ENCODE measurements at places on chromosomes 5 and 9.
A peak's percentile ranks its signal among the peaks of the same experiment; 100 is the strongest.

- no peak for DNase-seq
Measured at GRCh38 chr5:102139029-102139428, 157.1 kb downstream of the SLCO4C1 start.

GRCh38 chr9:134406366-134407120 lies 80.3 kb downstream of the RXRA start:
- no peak for DNase-seq

DNA sequence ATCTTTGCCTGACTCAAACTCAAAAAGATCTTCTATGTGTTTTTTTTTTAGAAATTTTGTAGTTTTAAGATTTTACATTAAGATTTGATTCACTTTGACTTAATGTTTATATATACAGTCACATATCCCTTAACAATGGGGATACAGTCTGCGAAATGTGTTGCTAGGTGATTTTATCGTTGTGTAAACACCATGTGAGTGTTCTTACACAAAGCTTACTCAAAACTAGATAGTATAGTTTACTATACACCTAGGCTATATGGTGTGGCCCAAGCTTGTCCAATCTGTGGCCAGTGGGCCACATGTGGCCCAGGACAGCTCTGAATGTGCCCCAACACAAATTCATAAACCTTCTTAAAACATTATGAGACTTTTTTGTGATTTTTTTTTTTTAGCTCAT lies 131.9 kb downstream of the CWC27 start:
- DNase-seq = no peak

DNA sequence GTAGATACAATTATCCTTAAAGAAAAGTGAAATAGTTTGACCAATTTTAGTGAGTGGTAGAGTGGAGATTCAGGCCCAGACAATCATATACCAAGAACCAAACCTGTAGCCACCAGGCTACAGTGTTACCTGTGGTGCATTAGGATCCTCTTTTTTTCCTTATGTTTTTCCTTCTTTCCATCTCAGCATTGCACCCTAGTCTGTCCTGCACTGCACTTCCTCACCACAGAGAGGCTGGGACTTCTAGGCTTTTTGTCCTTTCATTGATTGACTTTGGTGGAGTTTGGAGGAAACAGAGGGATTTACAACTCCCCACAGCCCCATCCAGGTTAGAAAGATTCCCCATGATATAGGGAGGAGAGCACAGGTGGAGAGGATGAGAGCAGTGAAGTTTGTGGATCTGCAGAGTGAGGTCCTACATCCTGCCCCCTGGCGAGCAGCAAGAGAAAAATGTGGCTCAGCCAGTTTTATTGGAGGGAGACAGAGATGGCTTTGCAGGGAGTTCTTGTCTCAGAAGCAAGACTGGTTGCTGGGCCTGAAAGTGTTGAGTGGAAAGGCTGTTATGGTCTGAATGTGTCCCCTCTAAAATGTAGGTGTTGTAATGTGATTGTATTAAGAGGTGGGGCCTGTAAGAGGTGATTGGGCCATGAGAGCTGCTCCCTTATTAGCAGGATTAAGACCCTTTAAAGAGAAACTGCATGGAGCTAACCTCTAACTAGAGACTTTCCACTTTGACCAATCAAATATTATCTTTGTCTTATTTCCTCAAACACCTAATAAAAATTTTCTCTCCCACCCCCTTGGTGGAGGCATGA lies 36.2 kb downstream of the KIF4B start:
- no peak for DNase-seq

GRCh38 chr5:135211083-135211790 lies 177.2 kb upstream of the PITX1 start:
- DNase-seq = no peak

- DNase-seq = no peak
Measured at GRCh38 chr5:89399548-89399947, 516.6 kb upstream of the MEF2C start.

GRCh38 chr9:124449381-124450151 lies 685 bp upstream of the ADGRD2 start:
- no peak for DNase-seq

DNA sequence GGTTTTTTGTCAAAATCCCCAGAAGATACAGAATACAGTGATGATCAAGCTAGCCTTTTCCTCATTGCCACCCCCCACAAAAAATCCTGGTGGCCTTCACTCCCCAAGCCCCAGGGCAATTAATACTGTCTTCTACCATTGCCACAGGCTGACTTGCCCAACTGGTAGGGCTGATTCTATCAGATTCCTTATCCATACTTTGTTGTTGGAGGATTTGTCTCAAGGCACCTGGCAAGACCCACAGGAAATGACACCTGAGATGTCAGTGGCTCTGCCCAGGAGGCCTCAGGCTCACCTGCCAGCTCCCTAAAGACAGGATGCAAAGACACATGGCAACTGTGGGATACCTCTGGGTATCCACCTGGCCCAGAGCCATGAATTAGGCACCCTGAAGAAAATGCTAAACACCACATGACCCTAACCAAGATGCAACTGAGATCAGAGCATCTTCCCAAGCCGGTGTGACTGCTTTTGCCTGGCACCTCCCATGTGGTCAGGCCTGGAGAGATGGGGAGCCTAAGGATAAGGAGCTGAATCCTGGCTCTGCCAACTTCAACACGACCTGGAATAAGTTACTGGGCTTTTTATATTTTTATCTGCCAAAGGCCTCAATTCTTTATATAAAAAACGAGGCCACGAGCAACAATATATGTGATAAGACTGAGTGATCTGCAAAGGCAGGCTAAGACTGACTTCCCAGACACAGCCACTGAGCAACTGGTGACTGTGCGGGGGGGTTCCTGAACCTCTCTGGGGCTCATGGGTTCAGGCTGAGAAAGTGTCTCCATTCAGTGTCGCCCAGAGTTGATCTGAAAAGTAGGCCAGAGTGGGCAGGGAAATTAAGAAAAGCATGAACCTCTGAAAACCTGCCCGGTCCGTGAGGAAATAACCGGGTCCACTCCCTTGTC lies 944 bp downstream of the ATOX1 start:
- no peak for DNase-seq

DNA sequence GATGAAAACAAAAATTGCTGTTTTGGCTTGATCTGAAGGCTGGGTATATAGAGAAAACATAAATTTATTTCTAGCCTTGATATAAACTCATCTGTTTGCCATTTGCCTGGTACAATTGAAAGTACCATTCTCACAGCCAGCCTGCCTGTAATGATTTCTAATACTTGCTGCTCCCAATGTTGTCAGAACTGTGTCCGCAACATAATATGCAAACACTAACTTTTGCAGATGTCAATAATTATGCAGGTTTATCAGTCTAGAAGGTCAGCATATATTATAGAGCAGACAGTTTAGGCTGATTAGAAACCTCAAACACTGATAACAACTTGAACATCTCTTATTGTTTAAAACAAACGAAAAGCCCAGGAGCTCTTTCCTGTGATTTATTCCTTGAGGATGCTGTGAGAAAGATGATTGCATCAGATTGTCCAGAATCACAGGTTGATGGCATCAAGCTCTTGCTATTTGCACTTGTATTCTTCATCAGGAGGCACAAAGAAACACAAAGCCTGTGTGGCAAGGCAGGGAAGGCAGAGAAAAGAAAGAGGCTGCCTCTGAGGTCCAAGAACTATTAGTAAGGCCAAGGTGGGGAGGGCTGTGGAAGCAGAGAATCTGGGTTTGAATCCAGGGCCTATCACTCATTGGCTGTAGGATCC lies 21.4 kb upstream of the HMHB1 start:
- DNase-seq = no peak

DNA sequence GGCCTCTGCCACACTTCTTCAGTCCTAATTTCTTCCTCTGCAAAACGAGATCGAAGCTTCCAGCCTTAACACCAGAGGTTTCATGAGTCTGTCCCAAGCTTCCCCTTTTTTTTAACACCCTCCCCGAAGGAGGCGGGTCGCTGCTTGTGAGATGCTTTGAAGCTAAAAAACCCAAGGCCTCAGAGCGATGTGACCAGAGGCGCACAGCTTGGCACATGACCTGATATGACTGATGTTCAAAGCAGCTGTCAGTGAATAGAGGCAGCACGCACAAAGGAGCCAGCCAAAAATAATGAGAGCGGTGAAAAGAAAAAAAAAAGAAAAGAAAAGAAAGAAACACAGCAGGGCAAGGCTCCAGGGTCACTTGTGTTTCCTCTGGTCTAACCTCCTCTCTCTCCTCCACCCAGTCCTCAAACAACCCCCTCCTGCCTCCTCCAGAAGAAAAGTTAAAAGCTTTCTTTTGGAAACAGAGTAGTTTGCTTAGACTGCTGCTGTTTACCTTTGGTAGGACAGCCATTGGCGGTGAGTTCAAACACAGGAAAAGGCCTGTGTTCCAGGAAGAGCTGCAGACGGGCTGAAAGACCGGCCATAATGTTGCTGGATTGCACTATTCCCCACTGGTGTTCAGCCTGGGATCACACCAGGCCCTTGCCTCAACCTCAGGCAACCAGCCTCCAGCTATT lies 10.9 kb upstream of the ZNF366 start:
- DNase-seq = no peak

GRCh38 chr9:32395510-32396216 lies 11.2 kb downstream of the ACO1 start:
- peak; percentile 83 for DNase-seq

GRCh38 chr5:159990506-159990905 lies 18.4 kb upstream of the TTC1 start:
- DNase-seq = no peak

- peak; percentile 63 for DNase-seq
Measured at GRCh38 chr5:175517824-175518450, 39.6 kb downstream of the SFXN1 start.

DNA sequence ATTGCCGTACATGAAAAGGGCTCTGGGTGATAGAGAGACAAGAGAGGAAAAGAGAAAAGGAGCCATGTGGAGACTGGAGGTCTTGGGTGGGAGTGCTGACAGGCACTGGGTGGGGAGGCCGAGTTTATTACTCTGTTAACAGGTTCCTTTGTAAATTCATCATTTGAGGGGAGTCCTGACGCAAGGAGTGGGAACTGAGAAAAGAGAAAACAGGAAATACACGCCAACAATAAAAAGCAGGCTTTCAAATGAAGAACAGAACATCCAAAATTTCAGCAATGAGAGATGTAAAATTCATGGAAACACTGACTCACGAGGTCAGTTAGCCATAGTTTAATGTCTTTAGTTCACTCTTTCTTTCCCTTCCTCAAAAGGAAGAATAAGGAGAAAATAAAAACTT lies 342.8 kb downstream of the TMEM167A start:
- DNase-seq = no peak

GRCh38 chr5:153896701-153897100 lies 142.0 kb downstream of the FAM114A2 start:
- DNase-seq = peak; percentile 50

- no peak for DNase-seq
Measured at GRCh38 chr5:16737209-16737608, 120.4 kb upstream of the RETREG1 start.

DNA sequence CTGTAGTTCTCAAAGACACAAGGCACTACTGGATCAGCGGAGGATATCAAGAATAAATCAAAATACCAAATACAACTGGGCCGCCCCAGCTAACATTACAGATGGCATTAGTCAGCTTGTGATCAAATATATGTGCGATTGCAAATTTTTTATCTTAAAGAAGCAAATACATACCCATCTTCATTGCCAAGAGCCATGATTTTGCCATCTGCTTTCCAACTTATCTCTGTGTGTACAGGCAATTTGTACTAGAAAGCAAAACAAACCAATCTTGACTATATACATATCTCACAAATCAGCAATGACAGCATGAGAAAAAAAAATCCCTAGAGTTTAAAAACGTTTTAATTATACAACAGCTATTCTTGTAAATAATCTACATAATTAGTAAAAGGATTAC lies 20.3 kb downstream of the GEMIN5 start:
- DNase-seq = no peak

DNA sequence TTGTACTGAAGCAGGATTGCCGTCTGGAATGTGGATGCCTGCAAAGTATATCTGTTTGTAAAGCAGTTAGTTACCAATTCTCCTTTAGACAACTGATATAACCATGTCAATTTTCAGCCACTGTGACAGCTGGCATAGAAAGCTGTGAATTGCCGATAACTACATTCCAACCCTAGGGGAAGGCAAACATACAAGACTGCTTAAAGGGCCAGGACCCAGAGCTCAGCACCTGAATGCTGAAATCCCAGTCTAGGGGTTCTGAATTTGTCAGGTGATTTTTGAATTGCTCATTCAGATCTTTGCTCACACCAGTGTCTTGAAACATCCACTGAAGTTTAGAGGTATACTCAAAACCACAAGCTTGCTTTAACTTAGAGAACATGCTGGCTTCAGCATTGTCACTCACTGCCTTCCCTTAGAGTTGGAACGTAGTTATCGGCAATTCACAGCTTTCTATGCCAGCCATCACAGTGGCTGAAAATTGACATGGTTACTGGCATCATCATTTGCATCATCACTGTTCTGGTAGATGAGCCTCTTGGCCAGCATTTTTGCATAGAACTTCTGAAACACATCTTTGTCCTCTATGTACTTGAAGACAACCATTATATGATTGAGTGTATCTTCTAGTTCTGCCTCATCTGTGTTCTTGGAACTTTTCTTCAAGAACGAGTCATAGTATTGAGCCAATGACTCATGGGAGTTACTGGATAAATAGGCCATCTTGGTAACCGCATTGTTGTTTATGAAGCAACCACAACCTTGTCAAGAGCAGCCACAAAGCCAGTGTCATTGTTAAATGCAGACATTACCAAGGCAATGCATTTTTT lies 82.1 kb downstream of the CCDC192 start:
- peak; percentile 84 for DNase-seq

DNA sequence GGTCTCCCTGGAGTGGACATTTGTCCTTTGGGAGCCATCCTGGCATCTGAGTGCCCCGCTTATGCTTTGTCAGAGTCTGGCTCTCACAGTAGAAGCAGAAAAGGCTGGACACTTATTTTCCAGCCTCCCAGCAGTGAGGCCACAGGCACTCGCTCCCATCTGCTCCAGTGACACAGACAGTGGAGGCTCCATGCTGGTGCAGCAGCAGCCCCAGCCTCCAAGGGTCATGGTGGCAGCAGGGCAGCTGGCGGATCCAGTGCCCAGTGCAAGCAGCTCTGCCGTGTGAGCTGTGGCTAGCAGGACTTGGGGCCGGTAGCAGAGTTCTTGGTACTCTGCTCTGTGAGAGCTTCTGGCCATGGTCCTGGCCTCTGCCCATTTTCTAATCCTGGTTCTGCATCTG lies 157.3 kb upstream of the ALDH1B1 start:
- no peak for DNase-seq

DNA sequence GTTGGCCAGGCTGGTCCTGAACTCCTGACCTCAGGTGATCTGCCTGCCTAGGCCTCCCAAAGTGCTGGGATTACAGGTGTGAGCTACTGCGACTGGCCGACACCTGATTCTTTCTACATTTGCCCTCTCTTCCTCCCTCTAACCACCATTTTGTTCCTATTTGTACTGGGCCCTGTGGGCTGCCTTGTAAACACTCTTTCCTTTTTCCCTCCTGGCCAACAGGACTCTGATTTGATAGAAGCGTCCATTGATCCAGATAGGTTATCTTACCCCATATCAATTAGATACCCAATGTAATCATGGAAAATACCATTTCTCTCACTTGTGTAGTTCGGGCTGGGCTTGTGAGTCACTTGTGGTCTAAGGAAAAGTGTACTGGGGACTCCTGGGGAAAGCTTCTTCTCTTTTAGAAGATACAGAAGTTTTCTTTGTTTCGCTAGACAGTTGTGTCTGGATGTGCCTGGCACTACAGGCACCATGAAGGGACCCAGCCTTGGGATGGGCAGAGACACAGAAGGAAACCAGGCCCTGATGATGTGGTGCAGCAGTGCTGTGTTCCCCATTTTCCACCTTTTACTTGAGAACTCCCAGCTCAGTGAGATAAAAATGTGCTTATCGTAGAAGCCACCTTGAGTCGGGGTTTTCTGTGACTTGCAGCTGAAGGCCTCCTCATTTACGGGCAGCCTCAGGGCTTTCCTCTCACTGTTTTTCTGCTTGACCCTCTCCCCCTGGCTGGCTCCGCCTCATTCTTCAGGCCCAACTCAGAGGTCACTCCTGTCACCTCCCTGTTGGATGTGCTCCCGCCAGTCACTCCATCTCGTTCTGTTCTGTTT lies 32.8 kb upstream of the CPEB4 start:
- DNase-seq = no peak
